RWPE1 (cell line): ENCODE measurements at places on chromosomes 7 and 10.
A peak's percentile ranks its signal among the peaks of the same experiment; 100 is the strongest.

DNA sequence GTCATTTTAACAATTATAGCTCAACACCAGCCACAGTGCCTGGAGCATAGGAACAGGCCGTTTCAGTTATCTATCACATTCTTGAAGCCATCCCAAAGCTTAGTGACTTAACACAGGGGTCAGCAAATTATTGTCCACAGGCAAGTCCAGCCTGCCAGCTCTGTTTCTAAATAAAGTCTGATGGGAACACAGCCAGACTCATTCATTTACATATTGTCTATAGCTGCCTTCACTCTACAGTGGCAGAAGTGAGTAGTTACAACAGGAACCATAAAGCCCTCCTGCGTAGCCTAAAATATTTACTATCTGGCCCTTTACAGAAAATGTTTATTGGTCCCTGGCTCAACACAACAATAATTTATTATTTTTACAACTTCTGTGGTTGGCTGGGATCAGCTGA, 407.5 kb upstream of the AUTS2 start:
- DNase-seq, result no peak

DNA sequence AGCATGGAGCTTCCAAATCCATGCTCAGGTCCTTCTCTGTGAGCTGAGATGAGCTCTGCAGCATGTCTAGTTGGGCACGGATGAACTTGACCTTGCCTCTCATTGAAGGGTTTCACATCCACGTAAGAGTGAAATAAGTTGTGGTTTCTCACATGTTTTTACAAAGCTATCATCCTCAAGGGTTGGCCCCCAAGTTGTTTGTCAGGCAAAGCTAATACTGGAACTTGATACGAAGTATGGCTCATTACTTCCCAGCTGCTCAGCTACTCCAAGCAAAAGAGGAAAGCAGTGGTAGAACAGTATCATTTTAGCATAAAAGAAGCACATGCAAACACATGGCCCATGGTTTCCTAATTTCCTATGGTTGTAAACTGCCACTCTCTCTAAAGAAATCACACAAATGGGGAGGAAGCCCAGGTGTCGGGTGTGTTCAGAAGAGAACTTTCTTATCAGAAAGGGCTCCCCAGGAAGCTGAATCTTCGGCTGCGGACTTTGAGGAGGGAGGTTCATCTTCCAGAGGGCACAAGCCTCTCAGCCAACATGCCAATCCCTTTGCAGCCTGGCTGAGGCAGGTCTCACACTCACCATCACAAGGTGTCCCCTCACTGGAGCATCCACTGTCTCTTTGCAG, 45.3 kb downstream of the PDLIM1 start:
- no peak for DNase-seq

- no peak for DNase-seq
Measured at GRCh38 chr10:64508029-64508661, 986.9 kb downstream of the REEP3 start.

- no peak for DNase-seq
Measured at GRCh38 chr7:158120316-158120715, 467.3 kb downstream of the PTPRN2 start.

- no peak for DNase-seq
Measured at GRCh38 chr10:100229819-100230422, 525 bp upstream of the CHUK start.

DNA sequence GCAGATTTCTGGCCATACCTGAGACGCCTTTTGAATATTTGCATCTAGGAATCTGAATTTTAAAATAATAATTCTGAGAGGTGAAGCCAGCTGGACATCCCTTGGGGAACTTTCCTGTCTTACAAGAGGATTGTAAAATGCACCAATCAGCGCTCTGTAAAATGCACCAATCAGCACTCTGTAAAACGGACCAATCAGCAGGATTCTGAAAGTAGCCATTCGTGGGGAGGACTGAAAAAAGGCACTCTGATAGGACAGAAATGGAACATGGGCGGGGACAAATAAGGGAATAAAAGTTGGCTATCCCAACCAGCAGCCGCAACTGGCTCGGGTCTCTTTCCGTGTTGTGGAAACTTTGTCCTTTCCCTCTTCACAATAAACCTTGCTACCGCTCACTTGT, 9.9 kb downstream of the PPIF start:
- DNase-seq, result no peak

DNA sequence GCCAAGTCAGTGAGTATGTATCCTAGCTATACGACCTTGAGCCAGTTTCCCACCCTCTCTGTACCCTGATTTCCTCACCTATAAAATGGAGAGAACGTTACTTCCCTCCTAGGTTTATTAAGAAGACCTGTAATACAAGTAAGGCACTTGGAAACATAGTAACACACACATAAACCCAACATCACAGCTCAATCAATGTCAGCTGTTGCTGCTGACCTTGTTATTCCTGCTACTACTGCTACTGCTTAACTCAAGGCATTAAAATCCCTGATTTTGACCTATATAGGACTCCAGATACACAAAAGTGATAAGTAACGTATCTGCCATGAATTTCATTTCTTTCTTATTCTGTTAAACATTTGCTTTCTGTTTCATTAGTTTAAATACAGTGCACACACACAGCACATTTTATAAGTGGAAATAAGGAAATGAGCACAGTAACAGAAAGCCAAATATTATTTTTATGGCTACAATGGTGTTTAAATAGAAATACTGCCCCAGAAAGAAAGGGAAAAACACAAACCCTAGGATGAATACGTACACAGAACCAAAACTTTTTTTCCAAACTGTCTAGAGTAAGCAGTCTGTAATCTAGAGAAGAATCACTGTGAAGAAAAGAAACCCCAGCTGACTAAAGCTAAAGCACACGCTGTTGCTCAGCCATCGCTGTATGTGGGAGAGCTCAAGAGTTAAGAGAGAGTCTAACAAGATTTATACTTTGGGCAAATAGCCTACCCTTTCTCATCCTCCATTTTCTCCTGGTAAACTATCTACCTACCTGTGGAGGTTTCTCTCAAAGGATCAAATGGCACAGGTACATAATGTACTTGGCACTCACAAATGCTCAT, 19.0 kb downstream of the NAPEPLD start:
- no peak for DNase-seq

DNA sequence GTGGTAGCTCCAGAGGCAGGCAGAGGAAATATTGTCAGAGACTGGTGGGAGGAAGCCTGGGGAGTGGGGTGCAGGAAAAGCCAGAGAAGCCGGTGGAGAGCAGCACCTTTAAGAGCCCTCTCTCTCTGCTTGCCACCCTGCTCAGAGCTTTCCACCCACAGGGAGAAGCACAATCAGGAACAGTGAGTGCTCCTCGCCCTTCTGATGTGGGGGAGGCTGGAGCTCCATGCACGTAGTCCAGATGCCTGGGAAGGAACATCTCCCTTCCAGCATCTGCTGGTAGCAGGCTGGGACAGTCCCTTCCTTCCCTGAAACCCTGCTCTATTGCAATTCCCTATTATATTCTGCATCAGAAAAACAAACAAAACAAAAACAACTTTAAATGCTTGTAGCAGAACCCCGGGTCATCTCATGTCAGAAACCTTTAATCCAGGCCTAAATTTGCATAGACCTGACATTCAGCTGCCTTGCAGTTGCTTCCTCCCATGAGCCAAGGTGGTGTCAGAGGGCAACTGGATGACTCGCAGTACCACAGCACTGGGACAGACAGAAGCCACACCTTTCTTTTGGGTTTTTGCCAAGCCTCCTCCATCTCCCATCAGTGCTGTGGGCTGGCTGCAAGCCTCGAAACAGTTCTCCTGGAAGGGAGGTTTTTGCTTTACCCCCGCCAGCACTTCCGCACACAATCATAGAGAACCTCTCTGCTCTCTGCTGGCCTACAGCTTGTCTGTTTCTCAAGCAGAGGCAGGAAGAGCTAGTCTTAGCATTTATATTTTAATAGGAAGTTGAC, 13.1 kb downstream of the AVPI1 start:
- no peak for DNase-seq

- no peak for DNase-seq
Measured at GRCh38 chr7:88309819-88310218, 3.1 kb upstream of the STEAP4 start.

- peak; percentile 13 for DNase-seq
Measured at GRCh38 chr7:148883266-148884048, 634 bp downstream of the EZH2 start.

GRCh38 chr10:104351061-104351702, 2.5 kb upstream of the CFAP58 start:
- DNase-seq, result no peak

DNA sequence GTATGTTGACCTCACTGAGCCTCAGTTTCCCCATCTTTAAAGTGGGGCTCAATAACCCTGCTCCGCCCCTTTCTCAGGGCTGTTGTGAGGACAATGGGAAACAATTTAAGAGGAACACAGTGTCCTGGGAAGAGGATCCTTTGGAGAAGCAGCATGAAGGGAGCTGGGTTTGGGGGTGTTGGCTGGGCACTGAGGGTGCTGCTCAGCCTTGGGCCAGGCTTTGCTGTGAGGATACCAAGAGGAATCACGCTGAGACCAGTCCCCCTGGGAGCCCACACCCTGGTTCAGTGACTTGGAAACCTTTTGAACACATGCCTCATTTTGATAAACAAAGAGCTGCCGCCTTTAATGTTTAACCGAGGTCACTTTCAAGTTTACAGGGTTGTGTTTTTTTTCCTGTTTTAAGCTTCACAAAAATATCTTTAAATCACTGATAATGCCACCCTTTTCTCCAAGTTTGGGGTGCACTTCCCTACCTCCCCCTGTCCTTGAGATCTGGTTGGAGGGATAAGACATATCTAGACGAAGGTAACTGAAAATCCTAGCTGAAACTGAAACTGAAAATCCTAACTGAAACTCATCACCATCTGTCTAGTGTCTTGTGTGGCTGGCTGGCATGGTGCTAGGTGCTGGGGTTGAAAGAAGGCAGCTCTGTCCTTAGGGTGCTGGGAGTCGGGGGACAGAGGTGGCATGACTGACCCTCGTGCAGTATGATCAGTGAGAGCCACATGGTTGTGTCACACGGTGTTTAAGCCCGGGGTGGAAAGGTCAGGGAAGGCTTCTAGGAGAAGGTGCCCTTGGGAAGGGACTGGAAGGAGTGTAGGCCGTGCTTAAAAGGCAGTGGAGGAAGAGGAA, 27.7 kb downstream of the ZNF775 start:
- DNase-seq, result no peak

- DNase-seq, result no peak
Measured at GRCh38 chr7:128728598-128728997, 10.6 kb upstream of the CALU start.

- DNase-seq, result peak; percentile 59
Measured at GRCh38 chr7:157271991-157272324, 64.8 kb upstream of the DNAJB6 start.

GRCh38 chr10:69839696-69840345, 38.1 kb downstream of the COL13A1 start:
- DNase-seq, result peak; percentile 55

GRCh38 chr7:80312139-80312661, 177.6 kb downstream of the GNAI1 start:
- peak; percentile 62 for DNase-seq

DNA sequence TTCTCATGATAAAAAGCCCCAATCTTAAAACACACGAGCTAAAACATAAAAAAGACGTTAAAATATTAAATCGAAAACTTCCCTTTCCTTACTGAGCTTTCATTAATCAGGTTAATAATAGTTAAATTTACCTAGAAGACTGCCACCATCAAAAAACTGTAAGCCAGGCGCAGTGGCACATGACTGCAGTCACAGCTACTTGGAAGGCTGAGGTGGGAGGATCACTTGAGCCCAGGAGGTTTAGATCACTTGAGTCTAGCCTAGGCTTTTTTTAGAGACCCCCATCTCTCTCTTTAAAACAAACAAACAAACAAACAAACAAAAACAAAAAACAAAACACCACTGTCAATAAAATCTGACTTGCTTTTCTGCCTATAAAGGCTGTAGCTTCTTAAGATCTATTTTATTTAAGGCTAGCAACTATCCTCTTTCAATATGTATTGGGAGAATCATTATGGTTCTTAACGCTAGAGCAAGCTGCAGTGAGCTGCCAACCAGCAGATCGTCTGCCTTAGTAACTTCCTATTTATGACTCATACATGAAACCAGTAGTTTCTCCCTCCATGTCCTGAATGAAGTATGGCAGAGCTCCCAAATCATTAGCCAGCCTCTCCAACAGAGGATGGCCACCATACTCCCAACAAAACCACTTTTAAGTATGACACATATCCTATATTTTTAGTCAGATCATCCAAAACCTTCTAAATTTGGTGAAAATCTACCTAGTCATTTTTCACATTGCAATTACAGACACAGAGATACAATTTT, 163.7 kb downstream of the SRPK2 start:
- DNase-seq, result peak; percentile 82

GRCh38 chr7:98420966-98421612, 20.2 kb upstream of the BAIAP2L1 start:
- peak; percentile 93 for DNase-seq

DNA sequence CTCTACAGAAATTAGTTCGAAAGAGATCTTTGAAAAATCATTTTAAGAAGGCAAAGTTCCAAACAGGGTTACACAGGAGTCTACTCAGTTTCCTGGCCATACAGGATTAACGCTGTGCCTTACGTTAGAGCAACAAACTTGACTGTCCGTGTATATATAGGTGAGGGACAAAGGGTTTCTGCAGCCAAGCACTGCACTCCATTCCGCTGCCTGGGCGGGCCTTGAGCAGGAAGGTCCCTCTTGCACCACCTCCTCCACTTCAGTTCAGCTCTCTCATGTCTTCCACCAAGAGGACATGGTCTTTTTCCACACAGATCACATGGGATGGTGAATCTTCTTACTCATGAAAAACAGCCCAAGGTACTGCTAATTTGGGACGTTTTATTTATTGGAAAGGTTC, 43.2 kb downstream of the MCMBP start:
- no peak for DNase-seq

- peak; percentile 91 for DNase-seq
Measured at GRCh38 chr7:116259871-116260440, 49.6 kb downstream of the TES start.

DNA sequence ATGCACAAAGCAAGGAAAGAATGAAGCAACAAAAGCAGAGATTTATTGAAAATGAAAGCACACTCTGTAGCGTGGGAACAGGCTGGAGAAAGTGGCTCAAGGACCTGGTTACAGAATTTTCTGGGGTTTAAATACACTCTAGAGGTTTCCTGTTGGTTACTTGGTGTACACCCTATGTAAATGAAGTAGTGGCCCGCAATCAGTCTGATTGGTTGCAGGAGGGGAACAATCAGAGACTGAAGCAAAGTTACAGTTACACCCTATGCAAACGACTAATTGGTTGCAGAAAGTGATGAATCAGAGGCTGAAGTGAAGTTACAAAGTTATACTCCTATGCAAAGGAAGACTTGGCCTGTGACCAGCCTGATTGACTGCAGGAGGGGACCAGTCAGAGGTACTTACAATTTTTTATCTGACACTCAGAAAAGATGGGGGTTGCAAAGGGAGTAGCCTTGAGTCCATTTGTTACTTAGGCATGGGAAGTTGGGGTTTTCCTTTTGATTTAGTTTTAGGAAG, 3.6 kb upstream of the MTPN start:
- DNase-seq, result no peak

- DNase-seq, result peak; percentile 95
Measured at GRCh38 chr7:2106924-2107323, 125.8 kb downstream of the MAD1L1 start.
